H4 (cell line): ENCODE measurements at places on chromosomes 5 and 9. TPM values are rescaled to one million over a fixed set of nuclear protein-coding genes. Genes with fewer than 3 reads are reported as not detected.

DNA sequence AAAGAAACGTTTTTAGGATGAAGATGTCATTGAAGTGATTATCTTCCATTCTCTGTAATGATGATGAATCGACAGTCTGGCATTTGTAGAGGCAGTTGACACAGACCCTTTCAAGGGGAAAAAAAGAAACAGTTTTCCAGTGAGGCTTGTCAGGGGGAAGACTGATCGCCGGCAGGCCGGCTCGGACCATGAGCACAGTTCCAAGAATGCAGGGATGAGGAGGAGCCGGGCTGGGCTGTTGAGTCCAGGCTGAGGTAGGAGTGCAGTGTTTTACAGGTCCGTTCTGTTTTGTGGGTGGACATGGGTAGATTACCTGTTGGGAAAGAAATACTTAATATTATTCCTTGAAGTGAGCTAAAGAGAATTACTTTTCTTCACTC is 194.6 kb downstream of the AOPEP start:
- no peak for DNase-seq

- DNase-seq, result no peak
Observed at GRCh38 chr5:60533789-60534188, 166.2 kb downstream of the DEPDC1B start.

SPATA31C1 gene
- not detected in 2 replicates for total RNA-seq

C9orf50 gene
- not detected in 2 replicates for total RNA-seq

DNA sequence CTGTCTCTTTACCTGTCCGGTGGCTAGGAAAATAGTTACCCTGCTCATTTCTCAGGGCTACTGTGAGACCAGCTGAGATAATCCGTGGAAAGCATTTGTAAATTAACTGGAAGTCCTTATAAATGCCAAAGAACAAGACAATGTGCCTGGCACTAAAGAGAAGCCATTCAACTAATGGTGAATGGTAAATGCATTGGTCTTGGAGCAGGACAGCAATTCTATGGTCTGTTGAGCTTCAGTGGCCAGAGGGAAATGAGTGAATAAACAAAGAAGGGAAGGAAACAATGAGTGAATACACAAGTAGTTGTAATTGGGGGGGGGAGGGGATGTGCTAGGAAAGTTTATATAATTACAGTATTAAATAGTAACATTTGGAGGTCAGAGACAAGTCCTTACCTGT is 353.6 kb downstream of the SEMA5A start:
- no peak for DNase-seq

ALG2 gene
- total RNA-seq, result 39.9 and 56.6 TPM in 2 replicates

GRCh38 chr9:124514874-124515273 is 7.7 kb upstream of the NR5A1 start:
- DNase-seq, result no peak

DNA sequence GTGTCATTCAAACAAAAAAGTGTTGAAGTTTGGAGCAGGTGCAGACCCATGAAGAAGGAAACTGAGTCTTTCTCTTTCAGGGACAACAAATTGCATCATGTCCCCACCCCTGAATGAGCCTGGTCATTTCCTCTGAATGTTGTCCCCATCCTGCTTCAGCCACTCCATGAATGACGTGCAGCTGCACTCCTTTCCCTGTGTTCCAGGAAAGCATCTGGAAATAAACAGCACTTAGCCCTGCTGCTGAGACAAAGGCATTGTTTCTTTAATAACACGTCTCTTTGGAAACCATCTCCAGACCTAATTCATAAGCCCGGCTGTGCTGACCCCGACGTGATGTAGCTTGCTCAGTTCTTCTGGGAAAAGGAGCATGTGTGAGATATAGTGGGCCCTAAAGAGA is 682.3 kb downstream of the BRINP1 start:
- DNase-seq, result no peak

DNA sequence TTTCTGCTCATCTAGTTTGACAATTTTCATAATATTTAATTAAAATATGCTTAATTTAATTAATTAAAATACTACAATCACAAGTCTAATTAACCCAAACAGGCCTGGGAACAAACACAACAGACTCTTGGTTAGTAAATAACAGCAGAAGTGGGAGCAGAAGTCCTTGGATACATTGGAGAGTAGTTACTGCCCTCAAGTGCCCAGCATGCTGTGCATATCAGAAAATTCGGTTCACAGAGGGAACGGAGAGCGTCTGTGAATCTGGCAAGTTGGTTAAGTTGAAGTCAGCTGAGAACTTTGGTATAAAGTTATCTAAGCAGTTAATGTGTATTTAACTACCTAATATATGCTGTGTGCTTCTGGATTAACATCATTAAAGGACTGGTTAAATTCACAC is 87.0 kb upstream of the ATG10 start:
- DNase-seq, result no peak

GRCh38 chr5:42495914-42496313 is 72.7 kb downstream of the GHR start:
- DNase-seq, result no peak

S1PR3 gene
- 34.8 and 44.8 TPM in 2 replicates for total RNA-seq

GABRG2 gene
- 1.8 and 3.9 TPM in 2 replicates for total RNA-seq

DNA sequence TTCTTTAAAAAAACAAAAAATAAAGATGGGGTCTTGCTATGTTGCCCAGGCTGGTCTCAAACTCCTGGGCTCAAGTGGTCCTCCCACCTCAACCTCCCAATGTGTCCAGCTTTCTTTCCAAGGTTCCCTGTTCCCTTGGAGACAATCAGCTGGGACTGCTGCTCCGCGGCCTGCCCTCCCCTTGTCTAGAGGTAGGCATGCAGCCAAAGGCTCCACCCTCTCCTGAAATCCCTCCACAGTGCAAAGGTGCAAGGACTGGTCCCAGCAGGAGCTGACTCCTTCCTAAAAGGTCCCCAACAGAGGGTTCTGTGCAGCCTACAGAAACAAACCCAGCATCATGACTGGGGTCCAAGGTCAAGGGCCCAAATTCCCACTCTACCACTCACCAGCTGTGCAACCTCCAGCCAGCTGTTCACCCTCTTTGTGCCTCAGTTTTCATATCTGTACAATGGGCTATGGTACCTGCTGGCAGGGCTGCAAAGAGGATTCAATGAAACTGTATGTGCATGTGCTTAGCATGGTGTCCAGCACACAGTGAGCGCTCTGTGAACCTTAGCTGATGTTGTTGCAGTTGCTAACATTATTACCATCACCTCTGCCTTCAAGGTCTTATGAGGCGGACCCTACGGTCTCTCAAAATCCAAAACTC is 47.5 kb downstream of the BARX1 start:
- DNase-seq, result no peak

DNA sequence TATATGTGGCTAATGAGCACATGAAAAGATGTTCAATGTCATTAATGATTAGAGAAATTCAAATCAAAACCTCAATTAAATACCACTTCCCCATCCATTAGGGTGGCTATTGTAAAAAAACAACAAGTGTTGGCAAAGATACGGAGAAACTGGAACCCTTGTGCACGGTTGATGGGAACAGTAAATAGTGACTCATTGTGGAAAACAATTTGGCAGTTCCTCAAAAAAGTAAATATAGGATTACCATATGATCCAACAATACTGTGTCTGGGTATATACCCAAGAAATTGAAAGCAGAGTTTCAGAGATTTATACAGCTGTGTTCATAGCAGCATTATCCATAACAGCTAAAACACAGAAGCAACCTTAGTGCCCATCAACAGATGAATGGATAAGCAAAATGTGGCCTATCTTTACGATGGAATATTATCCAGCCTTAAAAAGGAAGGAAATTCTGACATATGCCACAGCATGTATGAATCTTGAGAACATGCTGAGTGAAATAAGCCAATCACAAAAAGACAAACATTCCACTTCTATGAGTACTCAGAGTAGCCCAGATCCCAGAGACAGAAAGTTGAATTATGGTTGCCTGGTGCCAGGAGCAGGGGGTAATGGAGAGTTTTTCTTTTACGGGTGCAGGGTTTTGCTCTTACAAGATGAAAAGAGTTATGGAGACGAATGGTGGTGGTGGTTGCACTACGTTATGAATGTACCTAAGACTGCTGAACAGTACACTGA is 41.4 kb upstream of the LRRC14B start:
- DNase-seq, result peak; percentile 49

GRCh38 chr9:14428781-14429230 is 114.9 kb upstream of the NFIB start:
- DNase-seq, result peak; percentile 62

DNA sequence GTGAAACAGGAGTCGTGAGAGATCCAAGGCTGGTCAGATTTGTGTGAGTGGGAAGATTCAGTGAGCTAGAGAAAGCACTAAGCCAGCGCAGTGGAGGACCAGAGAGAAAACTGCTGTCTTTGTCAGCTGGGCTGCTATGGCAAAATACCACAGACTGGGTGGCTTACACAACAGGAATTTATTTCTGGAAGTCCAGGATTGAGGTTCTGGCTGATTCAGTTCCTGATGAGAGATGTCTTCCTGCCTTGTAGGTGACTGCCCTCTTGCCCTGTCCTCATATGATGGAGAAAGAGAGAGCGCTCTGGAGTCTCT is 24.2 kb upstream of the ANKRD33B start:
- no peak for DNase-seq
